ENCODE measurements at places on chromosomes 4 and X. TPM values are rescaled to one million over a fixed set of nuclear protein-coding genes. Genes with fewer than 3 reads are reported as not detected.
A peak's percentile ranks its signal among the peaks of the same experiment; 100 is the strongest.

GRCh38 chr4:24730256-24731001 lies 64.9 kb upstream of the SOD3 start:
- DNase-seq, result peak; percentile 91

GRCh38 chrX:97527725-97528124 lies 644.0 kb downstream of the RPA4 start:
- DNase-seq, result no peak

GRCh38 chrX:152072236-152072635 lies 66.1 kb downstream of the MAGEA10 start:
- DNase-seq, result no peak

DNA sequence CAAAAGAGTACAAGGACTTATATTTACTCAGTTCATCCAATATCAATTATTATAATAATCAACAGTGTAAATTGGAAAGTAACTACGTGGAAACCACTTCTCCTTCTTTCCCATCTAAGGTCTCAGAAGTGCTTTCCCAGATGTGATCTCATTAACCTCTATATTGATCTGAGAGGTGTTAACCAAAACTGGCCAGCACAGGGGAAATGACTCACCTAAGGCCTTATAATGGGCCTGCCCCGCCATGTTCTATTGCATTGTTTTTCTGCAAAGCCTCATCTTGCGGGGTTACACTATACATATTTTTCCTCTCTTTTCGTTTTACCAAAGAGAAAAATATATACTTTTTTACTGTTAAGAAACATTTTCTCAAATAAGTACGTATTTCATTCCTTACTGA lies 20.5 kb downstream of the RAB40A start:
- no peak for DNase-seq

GRCh38 chrX:23668335-23668734 lies 1.0 kb downstream of the PRDX4 start:
- DNase-seq, result no peak

- no peak for DNase-seq
Observed at GRCh38 chr4:140485939-140486338, 12.2 kb downstream of the MGAT4D start.

DNA sequence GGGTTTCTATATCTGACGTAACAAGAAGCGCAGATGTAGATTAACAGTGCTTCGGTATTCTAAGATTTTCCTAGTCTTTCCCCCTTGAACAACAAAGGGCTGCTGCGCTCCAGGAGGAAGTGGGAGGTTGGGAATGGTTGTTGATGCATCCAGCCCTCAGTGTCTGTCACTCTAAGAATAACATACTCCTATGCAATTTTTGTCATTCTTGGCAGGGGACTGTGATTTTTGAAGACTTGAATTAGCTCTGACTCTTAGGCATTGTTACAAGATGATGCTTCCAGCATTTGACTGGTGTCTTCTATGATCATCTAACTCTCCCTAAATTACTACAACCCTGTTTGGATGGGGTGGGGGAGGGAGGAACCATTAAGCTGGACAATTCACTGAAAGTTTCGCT lies 394.2 kb downstream of the ARHGAP24 start:
- DNase-seq, result no peak

GRCh38 chr4:134126000-134126560 lies 75.5 kb downstream of the PABPC4L start:
- DNase-seq, result no peak

DNA sequence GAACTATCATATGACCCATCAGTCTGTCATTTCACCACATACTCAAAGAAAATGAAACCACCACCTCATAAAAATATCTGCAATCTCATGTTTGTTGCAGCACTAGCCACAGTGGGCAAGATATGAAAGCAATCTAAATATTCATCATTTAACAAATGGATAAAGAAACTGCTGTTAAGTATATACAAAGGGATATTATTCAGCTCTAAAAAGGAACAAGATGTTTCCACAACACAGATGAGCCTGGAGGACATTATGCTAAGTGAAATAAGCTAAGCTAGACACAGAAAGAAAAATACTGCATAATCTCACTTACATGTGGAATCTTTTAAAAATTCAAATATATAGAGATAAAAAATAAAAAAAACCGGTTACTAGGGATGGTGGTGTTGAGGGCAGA lies 108.2 kb upstream of the BRWD3 start:
- no peak for DNase-seq

- DNase-seq, result no peak
Observed at GRCh38 chrX:110081740-110082139, 78.8 kb downstream of the TMEM164 start.

CT47C1 gene
- total RNA-seq, result not detected

DGAT2L6 gene
- total RNA-seq, result not detected

Measured in mesenteric fat pad (tissue), 1 donor.